ENCODE measurements at places on chromosomes 1 and 21.

DNA sequence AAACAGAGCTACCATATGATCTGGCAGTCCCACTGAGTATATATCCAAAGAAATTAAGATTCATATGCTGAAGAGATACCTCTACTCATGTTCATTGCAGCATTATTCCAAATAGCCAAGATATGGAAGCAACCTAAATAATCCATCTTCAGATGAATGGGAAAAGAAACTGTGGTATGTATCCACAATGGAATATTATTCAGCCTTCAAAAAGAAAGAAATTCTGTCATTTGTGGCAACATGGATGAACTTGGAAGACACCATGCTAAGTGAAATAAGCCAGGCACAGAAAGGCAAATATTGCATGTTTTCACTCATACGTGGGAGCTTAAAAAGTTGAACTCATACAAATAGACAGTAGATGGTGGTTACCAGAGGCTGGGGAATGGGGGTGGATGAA, 47.8 kb downstream of the UBE4B start:
- no peak for DNase-seq

DNA sequence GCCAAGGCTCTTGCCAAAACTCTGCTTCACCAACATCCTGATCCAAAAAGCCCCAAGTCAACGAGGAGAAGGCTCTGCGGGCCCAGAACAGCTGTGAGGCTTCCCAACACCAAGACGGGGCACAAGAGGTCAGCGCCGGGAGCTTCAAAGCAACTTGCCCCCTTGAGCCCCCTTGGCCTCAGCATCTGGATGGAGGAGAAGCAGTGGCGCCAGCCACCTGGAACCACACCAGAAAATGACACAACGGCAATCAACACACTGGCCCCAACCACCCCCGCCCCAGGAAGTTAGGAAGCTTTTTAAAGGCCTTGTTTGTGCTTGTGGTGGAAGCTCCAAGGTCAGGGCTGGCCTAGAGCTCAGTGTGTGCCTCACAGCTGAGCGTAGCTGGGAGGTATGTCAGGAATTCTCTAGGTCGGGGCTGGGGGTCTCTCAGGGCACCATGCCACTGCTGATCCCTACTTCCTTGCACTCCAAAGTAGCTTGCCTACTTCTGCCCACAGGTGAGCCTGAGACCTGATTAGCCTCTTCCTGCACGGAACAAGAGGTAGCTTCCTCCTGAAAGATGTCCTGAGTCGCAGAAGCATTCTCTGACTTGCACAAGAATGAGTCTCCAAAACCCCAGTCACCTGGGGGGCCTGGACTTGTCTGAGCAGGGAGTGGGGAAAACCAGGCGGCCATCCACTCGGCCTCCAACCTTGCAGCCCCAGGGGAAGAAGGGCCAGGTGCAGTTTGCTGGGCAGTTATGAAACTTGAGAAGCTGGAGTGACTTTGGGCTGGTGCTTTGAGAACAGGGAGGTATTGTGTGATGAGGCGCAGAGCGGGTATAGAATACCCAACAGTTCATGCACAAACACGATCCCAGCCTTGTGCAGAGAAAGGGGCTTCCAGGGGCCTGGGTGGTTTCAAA, 9.7 kb upstream of the SRP9 start:
- no peak for DNase-seq

DNA sequence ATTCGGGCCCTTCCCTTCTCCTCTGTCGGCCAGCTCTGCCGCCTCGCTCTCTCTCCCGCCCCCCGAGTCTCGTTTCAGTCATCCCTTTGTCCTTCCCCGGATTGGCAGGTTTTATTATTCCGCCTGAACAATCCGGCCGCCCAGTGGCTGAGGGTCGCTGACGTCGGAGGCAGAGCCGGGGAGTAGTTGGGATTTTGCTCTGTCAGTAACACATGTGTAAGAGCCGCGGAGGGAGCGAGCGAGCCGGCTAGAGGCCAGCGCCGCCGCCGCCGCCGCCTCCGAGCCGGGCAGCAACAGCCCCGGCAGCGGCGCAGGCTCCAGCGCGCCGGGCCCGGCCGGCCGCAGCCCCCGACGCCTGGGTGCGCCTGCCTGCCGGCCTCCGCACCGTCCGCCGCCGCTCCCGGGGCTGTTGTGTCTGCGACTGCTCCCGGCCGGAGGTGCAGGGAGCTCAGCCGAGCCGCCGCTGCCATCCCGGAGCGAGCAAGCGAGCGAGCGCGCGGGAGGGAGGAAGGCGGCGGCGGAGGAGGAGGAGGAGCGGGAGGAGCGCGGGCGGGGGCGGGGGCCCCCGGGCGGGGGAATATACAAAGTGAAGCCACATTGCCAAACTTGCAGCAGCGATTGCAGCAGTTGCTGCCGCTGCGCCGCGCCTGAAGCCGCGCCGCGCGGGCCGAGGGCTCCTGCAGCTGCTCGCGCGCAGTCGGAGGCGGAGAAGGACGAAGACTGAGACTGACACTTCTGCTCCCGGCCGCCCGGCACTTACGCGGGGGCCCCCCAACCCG, at the start of gene LMO4:
TSS of gene LMO4 (plus strand) at position 609 of the 779 bp plus-strand sequence. CDS start 3,136 bp downstream, outside the sequence.
- peak; percentile 65 for DNase-seq

DNA sequence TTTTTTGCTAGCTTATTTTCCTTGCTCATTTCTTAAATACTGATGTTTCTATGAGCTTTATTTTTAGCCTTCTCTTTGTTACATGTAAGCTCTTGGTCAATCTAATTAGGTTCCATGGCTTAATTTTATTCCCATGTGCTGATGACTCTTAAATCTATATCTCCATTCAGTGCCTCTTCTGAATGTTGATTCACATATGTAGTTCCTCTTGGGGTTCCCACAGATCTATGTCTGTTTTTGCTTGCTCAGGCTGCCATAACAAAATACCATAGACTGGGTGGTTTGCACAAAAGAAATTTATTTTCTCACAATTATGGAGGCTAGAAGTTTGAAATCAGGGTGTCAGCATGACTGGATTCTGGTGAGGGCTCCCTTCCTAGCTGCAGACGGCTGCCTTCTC, 58.3 kb upstream of the PLA2G4A start:
- no peak for DNase-seq

- no peak for DNase-seq
Measured at GRCh38 chr1:67226688-67227087, 60.4 kb downstream of the IL23R start.

DNA sequence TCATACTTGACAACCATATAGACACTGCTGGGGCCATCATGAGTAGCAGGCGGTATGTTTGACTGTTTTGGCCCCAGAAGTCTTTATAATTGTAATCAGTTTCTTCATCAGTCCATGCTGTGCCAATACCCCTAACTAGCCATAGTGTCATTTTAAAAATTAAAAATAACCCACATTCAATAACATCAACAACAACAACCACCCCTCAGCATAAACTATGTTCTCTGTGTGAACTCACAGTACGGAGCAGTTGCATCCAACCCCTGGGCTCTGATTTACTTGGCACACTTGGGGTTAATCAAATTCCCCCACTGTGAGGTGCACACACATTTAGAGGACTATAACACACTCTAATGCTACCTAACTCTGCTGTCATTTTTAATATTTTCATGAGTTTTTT, 553.7 kb downstream of the USP25 start:
- no peak for DNase-seq

GRCh38 chr1:54069791-54070170, 16.4 kb downstream of the TCEANC2 start:
- DNase-seq, result no peak

- DNase-seq, result no peak
Measured at GRCh38 chr1:228350831-228351781, 55.5 kb downstream of the TRIM11 start.

DNA sequence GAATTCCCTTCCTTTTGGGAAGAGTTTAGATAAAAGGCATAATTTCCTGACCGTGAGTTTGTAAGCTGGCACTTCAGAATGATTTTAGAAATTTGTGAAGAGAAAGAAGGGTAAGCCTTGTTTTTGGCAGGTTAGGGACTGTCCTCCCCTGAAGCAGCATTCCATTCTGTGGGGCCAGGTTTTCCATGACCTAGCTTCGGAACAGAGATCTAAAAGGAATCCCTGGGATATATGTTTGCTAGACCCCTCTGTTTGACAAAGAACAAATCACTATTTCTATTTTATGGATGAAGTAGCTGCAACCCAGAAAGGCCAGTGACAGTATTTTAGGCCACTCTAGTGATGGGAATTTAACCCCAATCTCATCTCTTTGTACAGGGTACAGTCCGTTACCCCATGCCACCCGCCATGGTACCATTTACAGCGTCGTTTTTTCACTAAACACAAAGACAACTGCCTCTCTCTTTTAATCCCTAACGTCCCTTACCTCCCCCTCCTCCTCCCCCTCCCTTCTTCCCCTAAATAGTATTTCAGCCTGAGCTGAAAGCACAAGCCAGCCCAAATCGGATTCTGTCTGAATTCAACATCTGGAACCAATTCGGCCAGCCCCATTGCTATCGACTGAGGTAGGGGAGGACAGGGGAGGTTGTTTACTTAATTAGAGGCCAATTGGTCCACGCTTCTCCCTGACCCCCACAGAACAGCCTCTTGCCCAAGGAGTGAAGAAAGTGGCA, 23.4 kb upstream of the IKBKE start:
- no peak for DNase-seq

DNA sequence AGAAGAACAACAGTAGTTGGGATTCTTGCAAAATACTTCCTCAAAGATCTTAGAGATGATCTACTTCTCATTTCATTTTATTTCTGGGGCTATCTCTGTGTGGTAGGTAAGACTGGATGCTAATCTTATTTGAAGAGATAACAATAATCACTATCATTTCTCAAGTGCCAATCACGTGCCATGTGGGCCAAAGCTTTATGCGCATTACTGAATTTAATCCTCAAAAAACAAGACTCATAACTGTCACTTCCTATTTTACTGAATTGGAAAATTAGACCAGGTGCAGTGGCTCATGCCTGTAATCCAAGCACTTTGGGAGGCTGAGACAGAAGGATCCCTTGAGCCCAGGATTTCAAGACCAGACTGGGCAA, 121.7 kb downstream of the KCNN3 start:
- no peak for DNase-seq

GRCh38 chr1:114367810-114368209, 143.2 kb downstream of the TRIM33 start:
- no peak for DNase-seq

DNA sequence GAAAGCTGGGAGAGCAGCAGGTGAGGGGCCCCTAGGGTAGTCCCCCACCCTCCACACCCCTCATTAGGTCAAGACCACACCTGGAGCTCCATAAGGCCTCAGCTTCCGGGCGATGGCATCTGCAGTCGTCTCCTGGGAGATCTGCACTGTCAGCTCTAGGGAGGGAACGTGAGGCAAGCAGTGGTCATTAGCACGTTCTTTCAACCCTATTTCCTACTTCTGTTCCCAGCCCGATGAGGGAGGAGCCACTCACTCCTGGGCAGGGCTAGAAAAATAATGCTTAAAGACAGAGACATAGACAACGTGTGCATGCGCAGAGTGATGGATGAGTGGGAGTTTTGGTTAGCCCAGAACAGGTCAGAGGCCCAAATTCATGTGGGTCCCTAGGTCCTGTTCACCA, 9.7 kb downstream of the KDF1 start:
- DNase-seq, result no peak

DNA sequence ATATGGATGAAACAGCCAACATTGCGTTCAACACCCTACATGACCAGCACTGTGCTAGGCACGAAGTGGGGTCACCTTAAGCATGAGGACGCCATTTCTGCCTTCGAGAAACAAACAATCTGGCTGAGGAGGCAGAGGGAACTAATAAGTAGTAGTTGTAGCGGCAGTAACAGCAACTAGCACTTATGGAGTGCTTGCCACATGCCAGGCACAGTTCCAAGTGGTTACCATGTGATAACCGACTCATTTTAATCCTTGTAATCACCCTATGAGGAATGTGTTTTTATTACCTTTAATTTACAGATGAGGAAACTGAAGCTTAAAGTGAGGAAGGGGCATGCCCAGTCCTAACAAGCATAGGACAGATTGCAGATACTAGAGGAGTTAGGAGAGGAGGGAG, 33.7 kb downstream of the KCND3 start:
- DNase-seq, result no peak

DNA sequence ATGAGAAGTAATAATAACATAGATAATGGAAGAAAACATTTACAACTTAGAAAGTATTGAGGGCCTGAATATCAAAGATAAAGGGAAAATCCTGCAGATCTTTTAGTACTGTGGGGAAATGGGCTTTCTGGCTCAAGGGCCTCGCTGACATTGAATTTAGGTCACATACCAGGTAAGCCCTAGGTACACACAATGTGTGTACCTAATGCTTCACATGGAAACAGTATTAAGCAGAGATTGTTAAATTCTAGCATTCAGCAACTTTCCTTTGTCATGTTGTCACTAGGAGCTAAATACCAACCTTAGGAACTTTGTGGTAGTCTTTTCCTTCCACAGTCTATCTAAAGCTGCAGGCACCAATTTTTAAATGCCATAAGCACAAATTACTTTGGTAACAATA, 49.7 kb downstream of the ODF2L start:
- DNase-seq, result no peak
